ENCODE measurements at places on chromosomes 16 and 17.

- DNase-seq = no peak
Observed at GRCh38 chr16:82741073-82741615, 114.4 kb downstream of the CDH13 start.

DNA sequence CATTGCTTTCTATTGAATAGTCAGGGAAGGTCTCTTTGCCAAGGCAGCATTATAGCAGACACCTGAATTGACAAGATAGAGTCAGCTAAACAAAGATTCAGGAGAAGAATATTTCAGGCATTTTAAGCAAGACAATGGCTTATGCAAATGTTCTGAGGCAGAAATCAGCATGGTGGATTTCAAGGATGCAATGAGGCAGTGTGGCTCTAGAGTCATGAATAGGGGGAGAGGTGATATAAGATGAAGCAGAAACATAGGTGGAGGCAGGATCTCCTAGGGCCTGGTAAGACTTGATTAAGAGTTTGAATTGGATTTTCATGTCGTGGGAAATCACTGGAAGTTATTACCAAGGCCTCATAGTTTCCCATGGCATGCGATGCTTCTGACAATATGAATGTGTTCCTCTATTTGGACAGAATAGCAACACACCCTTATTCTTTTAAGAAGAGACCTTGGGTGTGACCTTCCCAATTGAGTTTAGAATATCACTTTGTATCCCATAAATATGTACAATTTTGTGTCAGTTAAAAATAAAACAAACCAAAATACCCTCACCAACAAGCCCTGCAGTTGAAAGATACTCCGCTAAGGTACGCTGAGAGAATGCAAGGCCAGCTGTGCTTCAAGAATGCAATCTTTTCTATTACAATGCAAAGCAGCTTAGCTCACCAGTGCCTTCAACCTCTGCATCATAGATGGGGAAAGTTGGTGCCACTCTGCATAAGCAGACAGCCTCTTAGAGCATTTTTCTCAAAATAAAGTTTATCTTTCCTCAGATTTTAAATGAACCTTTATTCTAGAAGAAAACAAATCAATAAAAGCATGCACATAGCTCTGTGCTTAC is 139.6 kb upstream of the SALL1 start:
- no peak for DNase-seq

DNA sequence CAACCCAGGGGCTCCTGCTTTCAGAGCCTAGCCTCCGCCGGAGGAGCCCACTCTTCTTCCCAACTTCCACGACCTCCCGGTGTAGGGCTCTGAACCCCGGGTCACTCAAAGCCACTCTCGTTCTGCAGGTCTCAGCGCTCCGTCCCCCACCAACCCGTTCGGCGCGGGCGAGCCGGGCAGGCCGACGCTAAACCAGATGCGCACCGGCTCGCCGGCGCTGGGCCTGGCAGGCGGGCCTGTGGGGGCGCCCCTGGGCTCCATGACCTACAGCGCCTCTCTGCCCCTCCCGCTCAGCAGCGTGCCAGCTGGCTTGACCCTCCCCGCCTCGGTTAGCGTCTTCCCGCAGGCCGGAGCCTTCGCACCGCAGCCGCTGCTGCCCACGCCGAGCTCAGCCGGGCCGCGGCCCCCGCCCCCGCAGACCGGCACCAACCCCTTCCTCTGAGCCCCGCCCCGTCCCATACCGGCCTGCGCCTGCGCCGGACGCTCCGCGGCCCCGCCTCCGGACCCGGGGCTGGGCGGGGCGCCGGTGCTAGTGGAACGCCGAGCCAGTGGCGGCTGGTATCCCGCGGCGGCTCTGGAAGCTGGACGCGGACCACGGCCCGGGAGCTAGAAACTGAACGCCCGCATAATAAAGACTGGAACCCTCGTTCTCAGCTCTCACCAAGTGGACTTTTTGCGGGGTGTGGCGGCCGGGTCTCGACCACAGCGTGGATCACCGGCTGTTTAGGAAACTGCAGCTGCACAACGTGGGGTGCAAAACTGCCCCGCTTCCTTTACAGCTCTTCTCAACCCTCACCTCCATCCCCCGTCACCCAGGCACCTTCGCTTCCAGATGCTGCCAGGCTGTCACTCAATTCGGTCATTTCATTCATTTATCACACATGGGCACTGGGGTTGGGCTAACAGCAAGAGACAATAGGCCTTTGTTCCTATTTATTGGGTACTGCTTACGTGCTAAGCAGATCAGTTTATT is 5.0 kb upstream of the SPATA20 start:
- DNase-seq = peak; percentile 94

- no peak for DNase-seq
Observed at GRCh38 chr17:3860939-3861700, 15.1 kb upstream of the NCBP3 start.

All from activated T-cell treated with anti-CD3 and anti-CD28 coated beads, Interleukin-2, amount 50 U/mL, for 24 hours (primary cell).